ENCODE measurements at places on chromosomes 16 and 17.

DNA sequence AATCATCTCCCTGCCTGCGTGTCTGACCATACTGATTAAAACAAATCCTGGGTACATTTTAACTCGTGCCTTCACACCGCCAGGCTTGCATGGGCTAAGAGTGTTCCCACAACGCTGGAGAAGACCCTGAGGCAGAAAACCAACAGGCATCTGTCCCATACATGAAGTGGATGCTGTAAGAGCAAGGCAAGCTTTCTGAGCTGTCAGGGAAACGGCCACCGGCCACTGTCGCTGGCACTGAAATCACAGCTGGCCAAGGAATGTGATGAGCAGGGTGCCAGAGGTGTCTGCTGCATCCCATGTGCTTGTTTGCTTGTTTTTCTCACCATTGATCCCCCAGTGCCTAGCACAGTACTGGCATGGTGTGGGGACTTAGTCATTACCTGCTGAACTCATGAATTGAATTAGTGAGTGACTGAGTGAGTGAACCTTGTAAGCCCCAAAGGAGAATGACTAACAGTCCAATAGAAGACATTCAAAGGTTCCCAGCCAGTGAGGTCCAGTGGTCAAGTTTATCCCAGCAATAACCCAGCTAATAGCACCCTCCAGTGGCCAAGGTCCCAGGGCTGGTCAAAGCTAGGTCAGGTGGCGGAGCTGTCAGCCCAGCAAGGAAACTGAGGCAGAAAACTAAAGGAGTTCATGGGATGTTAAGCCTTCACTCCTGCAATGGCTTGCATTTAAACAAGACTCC, 92.7 kb upstream of the CDH5 start:
- no peak for DNase-seq

DNA sequence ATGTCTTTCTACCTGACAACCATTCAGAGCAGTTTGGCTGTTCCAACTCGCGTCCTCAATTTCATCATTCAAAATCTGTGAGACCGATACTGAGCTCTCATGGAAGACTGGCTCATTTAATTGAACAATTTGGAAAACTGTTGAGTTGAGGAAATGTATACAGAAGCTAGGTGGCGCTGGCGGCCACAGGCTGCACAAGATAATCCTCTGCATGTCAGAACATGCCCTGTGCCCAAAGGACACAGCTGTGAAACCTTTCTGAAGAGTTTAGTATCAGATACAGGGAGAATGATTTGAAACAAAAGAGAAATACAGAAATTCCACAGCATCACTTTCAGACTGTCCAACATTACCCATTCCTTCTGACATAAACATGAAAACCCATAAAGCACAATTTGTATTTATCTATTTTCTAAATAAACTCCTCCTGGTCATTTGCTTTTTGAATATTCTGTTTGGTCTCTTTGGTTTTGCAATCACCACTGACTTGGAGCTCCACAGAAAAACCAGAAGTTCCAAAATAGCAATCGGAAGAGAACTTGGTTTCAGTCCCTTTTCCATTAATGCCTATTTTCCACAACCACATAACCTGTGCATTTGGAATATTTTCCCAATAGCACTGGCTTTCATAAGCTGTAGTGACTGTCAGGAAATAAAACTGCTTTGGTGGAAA, 192.8 kb downstream of the MAP2K6 start:
- DNase-seq = no peak

DNA sequence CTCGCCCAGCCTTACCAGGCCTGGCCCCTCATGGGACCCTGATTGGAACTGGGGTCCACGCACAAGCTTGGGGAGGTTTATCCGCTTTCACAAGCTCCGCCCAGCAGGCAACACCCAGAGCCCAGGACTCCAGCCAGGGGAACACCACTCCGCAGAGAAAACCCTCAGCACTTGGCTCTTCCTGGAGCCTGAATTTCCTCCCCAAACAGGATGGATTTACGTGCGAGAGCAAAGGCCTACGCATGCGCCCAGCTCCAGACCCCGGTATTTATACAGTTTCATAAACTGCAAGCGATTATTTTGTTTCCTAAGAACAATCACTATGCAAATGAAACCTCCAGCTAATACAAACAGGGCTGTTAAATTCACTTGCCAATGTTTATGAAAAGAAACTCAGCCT, 22.8 kb downstream of the ZNF423 start:
- no peak for DNase-seq

- DNase-seq = no peak
These were observed 64.6 kb downstream of the USP32 start for GRCh38 chr17:60327134-60327900.

- DNase-seq = no peak
These were observed 117.0 kb upstream of the MAF start for GRCh38 chr16:79717333-79718137.

DNA sequence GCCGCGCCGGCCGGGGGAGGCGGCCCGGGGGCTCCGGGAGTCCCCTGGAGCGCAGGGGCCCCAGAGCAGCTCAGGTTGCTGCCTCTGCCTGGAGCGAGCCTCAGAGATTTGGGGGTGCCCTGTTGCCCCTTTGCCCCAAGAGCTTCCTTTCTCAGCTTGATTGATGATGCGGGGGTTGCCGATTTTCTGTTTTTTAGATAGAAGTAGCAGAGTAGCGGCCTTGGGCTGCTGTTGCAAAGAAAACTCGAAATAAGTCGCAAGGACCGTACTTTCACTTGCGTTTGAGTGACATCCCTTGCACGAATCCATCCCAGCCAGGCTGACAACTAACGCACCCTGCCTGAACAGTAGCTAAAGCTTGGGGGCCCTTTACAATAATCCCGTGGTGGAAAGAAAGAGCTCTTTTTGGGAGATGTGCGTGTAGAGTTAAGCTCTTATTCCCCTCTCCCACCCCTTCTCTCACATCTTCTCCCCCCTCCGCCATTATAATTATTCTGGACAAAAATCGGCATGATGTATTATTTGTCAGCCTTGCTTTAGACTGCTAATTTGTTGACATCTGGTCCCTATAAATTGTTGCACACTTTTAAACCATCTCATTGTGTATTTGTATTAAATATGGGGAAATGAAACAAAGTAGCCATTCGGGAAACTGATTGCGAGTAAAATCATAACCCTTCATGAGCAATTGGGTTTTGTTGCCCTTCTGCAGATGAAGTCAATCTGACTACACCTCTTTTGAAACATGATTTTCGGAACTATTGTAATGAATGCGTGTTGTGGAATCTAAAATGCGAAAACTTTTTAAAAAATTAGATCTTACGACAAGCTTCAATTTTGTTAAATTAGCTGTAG, 873 bp downstream of the USP10 start:
- peak; percentile 10 for DNase-seq

GRCh38 chr17:80859002-80859941, 132.4 kb upstream of the CHMP6 start:
- no peak for DNase-seq

GRCh38 chr16:54000361-54000760, 286.2 kb downstream of the IRX3 start:
- no peak for DNase-seq

GRCh38 chr17:44376124-44376523, 12.5 kb upstream of the FAM171A2 start:
- no peak for DNase-seq
